ENCODE measurements at places on chromosomes 2 and 18. TPM values are rescaled to one million over a fixed set of nuclear protein-coding genes. Genes with fewer than 3 reads are reported as not detected.
A peak's percentile ranks its signal among the peaks of the same experiment; 100 is the strongest.

DNA sequence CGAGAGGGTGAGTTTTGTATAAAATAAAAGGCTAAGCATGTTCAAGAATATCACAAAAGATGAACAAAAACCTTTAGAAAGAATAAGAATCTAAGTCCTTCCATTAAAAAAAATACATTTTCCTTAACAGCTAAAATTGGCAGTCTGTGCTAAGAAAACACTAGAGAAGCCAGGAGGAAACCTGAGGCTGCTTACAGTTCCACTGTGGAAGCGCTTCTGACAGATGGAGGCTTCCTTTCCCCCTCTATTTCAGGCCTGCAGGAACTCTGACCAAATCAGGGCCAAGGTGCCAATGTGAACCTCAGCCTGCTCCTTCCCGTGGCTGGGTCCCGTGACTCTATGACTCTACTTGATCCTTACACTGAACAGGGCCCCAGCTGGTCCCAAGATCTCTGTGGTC is 108.1 kb upstream of the ARHGAP28 start:
- no peak for DNase-seq

DNA sequence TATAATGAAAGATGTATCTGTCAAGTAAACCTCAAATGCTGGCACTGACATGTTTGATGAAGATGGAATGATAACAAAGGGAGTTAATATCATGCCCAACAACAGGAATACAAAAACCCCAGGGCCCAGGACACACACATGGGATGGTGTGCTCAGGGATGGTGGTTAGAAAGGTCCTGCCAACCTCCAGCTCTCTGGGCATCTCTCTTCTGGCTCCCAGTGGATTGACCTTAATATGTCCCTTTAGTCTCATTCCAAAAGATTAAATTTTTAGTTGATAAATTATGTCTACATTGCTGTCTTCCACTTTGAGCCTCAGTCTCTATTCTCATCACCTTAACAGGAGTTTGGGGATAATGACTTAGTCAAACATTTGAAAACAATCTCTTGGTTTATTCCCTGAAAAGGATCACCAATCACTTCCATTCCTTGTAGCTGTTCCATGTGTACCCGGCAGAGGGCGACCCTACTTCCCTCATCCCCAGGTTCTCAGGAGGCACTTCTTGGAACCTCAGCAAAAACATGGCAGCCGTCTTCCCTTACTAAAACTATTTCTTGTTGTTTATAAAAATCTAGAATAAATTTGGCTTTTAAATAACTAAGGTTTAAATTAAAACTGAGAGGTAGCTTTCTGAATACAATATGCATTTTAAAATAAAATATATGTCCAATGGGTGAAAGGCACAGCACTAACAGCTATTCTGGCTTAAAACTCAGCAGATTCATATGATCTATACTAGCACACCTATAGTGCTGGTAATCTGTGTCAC is 29.6 kb downstream of the MCEE start:
- DNase-seq: peak; percentile 11

SPC25 gene
- polyA plus RNA-seq: 6.7 TPM

GRCh38 chr18:12393510-12393909 is 14.2 kb upstream of the PRELID3A start:
- DNase-seq: no peak

DNA sequence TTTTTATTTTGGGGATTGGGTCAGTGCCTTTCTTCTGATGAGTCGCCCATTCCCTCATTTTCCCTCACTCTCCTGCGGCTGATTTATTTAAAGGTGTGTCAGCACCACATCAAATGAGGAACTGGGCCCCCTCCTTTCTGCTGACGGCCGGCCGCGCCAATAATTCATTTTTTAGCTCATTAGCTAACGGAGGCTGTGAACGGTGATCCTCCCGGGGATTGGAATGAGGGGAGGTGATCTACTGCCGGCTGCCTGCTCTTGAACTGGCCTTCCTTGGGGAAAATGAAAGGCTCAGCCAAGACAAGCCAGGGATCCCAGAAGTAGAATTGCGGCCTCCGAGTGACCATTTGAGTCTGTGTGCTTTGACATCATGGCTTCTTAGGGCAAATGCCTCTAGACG is 54.2 kb downstream of the GBX2 start:
- no peak for DNase-seq

OR6B2 gene
- polyA plus RNA-seq: not detected

- no peak for DNase-seq
Measured at GRCh38 chr2:3637311-3637675, 20.7 kb upstream of the ALLC start.

DNA sequence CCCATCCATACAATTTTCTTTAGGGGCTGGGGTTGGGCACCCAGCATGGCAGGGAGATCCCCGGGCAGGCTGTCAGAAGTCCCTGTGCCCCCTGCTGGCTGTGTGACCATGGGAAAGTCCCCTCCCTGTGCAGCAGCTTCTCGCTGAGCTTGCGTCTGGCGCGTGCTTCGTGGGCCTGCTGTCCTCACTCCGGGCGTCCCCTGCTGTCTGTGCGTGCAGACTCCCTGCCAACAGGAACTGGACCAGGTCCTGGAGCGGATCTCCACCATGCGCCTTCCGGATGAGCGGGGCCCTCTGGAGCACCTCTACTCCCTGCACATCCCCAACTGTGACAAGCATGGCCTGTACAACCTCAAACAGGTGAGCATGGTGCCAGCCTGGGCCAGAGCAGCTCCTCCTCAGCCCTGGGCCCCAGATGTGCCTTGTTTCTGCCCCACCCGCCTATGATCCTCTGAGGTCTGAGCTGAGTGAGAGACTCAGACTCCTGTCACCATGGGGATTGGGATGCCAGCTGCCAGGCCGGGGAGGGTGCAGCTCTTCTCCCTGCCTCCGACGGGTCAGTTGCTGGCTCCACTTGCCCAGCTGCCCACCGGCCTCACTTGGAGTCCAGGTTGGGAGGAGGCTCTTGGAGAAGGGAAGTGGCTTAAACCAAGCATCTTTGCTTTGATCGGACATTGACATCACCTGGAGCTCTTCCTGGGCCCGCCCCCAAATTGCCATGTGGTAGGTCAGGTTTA is 28.6 kb downstream of the IGFBP2 start:
- no peak for DNase-seq

- DNase-seq: no peak
Measured at GRCh38 chr2:230967113-230967512, 28.8 kb upstream of the SPATA3 start.

DNA sequence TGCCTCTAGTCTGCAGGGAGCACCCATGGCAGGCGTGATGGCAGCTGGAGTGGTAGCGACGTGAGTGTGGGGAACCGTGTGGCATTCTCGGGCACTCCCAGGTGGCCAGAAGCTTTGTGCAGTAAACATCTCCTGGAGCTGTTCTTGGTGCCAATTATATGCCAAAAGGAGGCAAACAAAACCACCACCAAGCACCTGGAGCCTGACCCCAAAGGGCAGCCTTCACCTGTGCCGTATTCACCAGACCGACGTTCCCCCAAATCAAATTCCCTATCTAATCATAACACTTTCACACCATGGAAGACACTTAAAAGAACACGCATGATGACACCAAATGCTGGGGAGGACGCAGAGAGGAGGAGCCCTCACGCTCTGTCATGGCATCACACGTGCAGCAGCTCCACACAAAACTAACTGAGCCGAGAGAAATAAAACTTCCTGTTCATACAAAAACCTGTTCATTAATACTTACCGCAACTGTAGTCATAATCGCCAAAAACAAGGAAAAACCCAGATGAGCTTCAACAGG is 123.6 kb downstream of the EIPR1 start:
- DNase-seq: no peak

GRCh38 chr2:173151671-173152401 is 76.2 kb downstream of the MAP3K20 start:
- DNase-seq: no peak

- DNase-seq: no peak
Measured at GRCh38 chr2:207935121-207935990, 90.0 kb downstream of the PLEKHM3 start.

- no peak for DNase-seq
Measured at GRCh38 chr18:60649107-60649506, 276.5 kb upstream of the MC4R start.

DNA sequence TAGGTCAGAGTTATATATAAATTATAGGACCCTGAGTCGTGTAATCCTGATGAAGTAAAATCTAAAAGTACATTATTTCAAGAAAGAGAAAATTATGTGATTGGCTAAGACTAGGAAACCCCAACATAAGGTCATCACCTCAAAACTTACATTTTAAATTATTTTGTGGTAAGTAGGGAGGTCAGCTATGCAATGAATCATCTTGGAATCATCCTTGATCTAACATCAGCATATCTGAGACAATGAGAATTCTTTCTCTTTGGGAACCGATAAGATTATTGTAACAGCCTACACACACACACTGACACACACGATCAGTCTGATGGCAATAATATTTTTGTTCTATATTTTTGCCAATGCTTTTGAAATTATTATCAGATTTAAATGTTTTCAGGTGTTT is 904.8 kb upstream of the CHAC2 start:
- no peak for DNase-seq

- no peak for DNase-seq
Measured at GRCh38 chr2:105934467-105934866, 189.8 kb downstream of the NCK2 start.

DAPL1 gene
- polyA plus RNA-seq: not detected

DNA sequence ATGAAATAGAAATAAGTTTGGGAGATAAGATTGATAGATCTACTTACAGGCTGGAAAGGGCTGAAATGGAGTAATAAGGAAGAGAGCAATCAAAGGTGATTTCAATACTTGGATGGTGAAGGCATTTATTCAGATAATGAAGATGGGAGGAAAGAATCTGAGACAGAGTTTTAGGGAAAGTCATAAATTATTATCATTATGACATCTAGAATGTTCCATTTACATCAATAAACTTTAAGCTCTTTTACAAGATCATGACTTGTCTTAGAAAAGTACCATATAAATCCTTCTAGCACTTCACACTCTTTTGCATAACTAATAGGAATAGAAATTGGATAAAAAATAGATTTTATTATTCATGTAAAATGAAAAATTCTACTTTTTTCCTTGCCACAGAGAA is 2.2 kb downstream of the SCN9A start:
- no peak for DNase-seq

DNA sequence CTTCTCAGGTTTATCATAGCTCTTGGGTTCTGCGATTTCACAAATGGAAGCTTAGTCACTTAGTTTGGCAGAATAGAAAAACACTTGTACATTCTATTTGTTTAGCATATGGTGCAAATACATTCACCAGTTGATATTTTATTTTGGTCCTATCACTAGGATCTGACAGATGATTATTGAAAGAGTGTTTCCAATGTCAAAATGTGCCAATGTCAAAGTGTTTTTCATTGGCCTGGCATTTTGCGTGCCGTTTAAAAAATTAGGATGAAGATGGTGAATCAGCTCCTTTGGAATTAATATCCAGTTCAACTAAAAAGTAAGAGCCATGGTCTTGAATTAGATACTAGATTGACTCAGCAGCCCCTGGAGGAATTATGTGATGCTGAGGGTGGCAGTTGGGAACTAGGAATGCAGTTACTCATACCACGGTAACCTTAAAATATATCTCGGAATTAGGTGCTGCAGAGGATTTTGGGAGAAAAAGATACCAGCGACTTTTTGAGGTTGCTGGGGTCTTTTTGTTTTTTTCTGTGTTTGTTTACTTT is 87.0 kb downstream of the SPHKAP start:
- DNase-seq: no peak

NAB1 gene
- 57.9 TPM for polyA plus RNA-seq

DNA sequence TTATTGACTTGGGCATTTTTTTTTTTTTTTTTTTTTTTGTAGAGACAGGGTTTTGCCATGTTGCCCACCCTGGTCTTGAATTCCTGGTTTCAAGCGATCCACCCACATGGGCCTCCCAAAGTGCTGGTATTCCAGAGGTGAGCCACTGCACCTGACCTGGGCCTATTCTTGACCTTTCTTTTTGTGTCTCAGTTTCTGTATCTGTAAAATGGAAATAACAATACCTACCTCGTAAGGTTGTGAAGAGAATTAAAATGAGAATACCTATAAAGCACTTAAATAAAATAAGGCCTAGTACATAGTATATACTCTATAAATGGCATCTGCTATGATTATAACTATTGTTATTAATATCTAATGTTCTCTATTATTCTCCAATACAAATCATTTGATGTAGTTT is 15.7 kb downstream of the MAP4K3 start:
- no peak for DNase-seq

MAPRE2 gene
- 22.1 TPM for polyA plus RNA-seq

RAB17 gene
- 1.6 TPM for polyA plus RNA-seq

PTPN2 gene
- polyA plus RNA-seq: 31.0 TPM

DNA sequence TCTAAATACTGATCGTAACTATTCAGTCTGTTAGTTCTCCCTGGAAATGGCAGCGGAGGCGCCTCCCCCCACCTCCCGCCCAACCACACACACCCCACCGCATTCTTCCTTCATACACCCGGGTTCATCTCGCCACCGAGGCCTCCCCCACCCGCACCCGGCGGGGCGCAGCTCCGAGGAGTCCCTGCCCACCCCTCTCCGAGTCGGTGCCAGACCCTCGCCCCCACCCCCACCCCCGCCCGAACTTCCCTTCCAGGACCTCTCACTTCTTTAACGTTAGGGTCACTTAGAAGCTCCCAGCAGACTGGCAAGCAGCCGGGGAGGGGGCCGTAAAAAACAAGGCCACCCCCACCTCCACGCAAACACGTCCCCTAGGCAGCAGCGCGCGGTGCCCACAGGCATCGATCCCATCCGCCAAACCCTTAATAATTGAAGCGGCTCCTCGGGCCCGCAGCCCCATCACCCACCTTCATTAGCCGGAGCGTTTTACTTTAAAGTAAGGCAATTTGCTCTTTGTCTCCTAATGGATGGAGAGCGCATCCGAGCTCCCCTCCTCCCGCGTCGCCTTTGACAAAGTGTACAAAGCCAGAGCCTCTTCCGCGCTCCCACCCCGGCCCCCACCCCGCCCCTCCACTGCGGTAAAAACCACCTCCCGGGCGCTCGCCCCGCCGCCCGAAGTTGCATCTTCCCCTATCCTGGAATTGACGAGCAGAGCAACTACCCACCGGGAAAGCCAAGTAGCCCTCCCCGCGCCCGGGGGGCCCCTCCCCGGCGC is 624 bp downstream of the ZNF516 start:
- DNase-seq: peak; percentile 64

DNA sequence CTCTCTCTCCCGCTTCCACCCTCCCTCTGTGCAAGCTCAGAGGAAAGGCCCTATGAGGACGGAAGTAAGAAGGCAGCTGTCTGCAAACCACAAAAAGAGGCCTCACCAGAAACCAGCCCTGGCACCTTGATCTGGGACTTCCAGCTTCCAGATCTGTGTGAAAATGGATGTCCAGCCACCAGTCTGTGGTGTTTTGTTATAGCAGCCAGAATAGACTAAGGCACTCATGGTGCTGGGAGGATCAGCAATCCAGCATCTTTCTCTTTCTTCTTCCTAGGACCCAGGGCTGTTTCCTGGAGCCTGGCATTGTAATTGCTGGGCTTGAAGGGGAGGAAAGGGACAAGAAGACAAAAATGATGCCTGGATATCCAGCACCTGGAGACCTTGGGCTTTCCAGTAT is 122.5 kb downstream of the SOCS6 start:
- DNase-seq: no peak
